ENCODE measurements at places on chromosomes 4 and X. TPM values are rescaled to one million over a fixed set of nuclear protein-coding genes. Genes with fewer than 3 reads are reported as not detected.

Gene TMPRSS11B
- total RNA-seq: not detected

Gene CPE
- 1.6 TPM for total RNA-seq

Gene TLR6
- total RNA-seq: 0.81 TPM

Gene SORBS2
- total RNA-seq: 261 TPM

Gene CCKAR
- not detected for total RNA-seq

Gene LDB2
- total RNA-seq: 114 TPM

Gene UGT2A1
- total RNA-seq: not detected

Measured in bladder microvascular endothelial cell (primary cell).